Activated T-cell treated with anti-CD3 and anti-CD28 coated beads for 1 hour (primary cell): ENCODE measurements at places on chromosomes 5 and 9.

DNA sequence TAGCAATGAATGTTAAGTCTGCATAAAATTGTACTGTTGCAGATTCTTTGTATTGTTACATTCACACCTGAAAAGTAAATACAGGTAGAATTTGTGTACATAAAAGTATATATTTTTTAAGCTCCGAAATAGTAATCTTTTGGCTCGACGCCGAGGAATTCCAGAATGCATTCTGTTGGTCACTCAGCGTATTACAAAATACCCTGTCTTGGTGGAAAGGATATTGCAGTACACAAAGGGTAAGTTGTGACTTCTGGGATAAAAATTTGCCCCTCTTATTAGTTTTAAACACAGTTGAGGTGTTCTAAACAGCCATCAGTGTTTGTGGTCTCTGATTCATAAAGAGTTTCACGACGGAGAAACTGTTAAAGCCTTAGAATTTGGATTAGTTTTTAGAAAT, 257.6 kb downstream of the ARHGEF28 start:
- DNase-seq: no peak

GRCh38 chr5:142925795-142926194, 155.6 kb downstream of the ARHGAP26 start:
- no peak for DNase-seq

- no peak for DNase-seq
These were observed 82.3 kb downstream of the PTCD2 start for GRCh38 chr5:72402381-72402890.

- DNase-seq: no peak
These were observed 59.4 kb downstream of the SIL1 start for GRCh38 chr5:139138809-139139208.

DNA sequence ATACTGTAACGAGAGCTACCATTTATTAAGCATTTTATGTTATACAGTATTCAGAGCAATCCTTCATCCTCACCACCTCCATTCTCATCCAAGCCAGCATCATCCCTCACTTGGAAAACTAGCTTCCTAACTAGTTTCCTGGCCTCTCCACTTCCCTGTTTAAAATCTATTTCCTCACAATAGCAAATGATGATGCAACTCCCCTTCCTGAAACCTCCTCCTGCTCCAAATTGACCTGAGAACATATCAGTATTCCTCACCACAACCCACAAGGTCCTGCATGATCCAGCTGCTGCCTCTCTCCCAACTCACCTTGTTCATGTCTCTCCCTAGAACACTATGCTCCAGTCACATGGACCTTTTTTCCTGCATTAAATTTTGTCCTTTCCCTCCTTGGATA, 4.3 kb upstream of the SLC36A2 start:
- no peak for DNase-seq

GRCh38 chr5:114192108-114192507, 169.8 kb upstream of the KCNN2 start:
- no peak for DNase-seq

- DNase-seq: no peak
These were observed 116.0 kb downstream of the KCNN2 start for GRCh38 chr5:114477816-114478334.

- no peak for DNase-seq
These were observed 15.8 kb downstream of the ADAMTS13 start for GRCh38 chr9:133437753-133438531.

GRCh38 chr5:94440015-94440414, 178.4 kb downstream of the KIAA0825 start:
- no peak for DNase-seq

GRCh38 chr9:119788921-119789320, 419.7 kb upstream of the BRINP1 start:
- DNase-seq: no peak

- no peak for DNase-seq
These were observed 248.9 kb downstream of the ADGRV1 start for GRCh38 chr5:90807496-90807895.

DNA sequence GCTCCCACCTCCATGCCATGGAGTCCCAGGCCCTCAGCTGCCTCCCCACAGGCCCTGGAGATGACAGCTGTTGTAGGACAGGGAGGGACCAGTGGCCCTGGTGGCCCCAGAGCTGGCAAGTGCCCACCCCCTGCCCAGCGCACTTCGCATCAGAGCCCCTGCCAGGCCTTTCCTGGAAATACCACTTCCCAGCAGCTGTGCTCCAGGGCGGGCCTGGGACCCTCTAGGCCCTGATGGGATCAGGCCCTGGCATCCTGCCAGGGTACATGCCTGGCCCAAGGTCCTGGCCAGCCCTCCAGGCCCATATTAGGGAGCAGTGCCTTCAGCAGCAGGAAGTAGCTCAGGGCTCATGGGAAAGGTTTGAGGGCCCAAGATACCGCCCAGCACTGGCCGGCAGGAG, 2.5 kb downstream of the KCNT1 start:
- DNase-seq: no peak

DNA sequence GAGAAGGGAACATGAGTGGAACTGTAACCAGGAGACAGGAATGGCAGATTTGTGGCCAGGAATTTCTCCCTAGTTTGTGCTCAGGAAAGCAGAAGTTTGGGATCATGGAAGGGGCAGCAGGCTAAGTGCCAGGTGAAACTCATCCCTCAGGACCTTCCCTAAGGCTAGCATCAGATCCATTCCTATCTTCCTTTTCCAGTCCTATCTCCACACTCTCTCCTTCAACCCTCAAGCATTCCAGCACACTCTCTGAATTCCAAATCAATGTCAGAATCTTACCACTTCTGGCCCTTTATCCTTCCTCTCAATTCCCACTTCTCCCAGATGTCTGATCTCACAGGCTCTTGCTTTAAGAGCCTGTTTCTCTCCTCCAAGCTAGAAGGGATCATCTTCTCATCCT, 53.2 kb upstream of the GRIA1 start:
- no peak for DNase-seq

DNA sequence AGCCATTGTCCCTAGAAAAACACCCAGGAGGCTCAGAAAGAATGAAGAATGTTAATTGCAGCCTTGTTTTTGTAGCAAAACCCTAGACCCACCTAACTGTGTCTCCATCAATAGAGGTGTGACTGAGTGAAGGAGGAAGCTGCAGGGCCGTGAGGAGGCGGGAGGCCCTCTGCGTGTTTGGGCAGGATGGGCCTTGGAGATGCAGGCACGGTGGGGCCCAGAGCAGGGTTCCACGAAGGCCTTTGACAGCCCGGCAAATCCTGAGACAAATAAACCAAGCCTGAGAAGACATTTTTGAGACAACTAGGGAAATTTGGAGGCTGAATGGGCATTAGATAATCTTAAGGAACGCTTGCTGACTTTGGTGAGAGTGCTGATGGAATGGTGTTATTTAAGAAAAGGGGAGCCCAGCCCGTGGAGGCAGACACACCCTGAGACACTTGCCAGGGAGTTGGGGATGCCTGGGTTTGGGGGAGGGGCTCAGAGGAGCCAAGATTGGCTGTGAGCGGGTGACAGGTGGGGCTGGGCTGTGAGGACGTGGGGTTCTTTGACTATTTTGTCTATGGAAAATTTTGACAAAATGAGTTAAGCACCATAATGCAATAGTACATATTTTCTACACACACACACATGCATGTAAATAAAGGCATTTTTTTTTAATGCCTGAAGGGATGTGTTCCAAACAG, 48.8 kb downstream of the BARX1 start:
- DNase-seq: no peak

- DNase-seq: no peak
These were observed 524.5 kb upstream of the WWC1 start for GRCh38 chr5:167766957-167767356.

GRCh38 chr5:873328-873727, 19.3 kb downstream of the BRD9 start:
- DNase-seq: no peak

DNA sequence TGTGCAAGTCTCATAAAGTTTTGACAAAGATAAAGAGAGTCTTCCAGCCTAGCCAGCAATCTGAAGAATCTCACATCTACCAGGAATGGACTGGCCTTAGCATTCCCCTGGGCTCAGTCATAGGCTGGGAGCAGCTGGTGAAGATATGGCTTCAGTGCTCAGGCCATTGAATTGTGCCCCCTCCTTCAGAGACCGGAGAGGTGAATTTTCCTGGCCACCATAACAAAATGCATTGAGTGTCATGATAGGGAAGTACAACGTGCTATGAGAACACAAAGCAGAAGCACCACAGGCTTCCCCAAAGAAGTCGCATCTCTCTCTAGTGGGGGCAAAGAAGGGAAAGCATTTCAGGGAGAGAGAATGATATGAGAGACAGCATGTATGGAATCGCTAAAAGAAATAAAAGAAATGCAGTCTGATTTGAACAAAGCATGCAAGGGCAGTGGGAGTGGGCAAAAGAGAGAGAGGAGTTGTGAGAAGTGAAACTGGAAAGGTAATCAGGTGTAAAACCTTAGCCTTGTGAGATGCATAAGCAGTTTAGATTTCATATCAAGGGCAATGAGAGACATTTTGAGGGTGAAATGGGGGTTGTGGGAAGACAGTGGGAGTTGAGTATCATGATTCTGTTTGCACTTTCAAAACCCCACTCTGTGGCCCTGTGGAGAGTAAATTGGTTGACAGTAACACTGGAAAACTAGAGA, 57.1 kb upstream of the NMUR2 start:
- no peak for DNase-seq

GRCh38 chr9:72951520-72952380, 1.1 kb downstream of the ALDH1A1 start:
- no peak for DNase-seq

DNA sequence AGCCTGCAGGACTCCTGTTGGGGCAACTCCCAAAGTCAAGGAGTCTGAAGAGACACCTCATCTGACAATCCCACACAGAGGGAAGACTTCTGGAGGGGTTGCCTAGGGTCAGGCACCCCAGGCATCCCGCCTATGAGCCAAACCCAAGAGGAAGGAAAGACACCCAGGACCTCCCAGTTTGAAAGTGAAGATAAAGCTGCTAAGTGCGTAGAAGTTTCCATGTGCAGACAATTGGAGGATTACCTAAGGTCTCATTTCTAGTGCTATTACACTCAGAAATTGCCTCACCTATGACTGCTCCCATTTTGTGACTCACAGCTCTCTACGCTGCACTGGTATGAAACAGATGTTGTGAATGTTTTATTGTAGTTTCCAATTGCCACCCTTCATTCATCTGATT, 322.9 kb downstream of the SLIT3 start:
- DNase-seq: no peak

DNA sequence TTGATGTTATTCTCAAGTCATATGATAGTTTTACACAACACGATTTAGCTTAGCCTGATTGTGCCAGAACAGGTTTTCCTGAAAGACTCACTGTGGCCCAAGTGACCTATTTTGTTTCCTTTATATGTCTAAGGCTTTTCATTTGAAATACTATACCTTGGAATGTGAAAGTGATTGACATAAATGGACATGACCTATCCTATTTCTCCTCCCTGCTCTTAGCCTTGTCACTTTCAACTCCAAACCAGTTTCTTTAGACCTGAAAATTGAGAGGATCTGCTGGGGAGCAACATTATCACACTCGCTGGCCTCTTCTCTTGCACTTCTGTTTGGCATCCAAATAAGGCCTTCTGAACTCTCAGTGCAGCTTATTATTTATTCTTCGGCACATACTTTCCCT, 496.8 kb downstream of the MAT2B start:
- no peak for DNase-seq

- peak; percentile 37 for DNase-seq
These were observed 70.7 kb upstream of the RNF38 start for GRCh38 chr9:36470643-36471290.

DNA sequence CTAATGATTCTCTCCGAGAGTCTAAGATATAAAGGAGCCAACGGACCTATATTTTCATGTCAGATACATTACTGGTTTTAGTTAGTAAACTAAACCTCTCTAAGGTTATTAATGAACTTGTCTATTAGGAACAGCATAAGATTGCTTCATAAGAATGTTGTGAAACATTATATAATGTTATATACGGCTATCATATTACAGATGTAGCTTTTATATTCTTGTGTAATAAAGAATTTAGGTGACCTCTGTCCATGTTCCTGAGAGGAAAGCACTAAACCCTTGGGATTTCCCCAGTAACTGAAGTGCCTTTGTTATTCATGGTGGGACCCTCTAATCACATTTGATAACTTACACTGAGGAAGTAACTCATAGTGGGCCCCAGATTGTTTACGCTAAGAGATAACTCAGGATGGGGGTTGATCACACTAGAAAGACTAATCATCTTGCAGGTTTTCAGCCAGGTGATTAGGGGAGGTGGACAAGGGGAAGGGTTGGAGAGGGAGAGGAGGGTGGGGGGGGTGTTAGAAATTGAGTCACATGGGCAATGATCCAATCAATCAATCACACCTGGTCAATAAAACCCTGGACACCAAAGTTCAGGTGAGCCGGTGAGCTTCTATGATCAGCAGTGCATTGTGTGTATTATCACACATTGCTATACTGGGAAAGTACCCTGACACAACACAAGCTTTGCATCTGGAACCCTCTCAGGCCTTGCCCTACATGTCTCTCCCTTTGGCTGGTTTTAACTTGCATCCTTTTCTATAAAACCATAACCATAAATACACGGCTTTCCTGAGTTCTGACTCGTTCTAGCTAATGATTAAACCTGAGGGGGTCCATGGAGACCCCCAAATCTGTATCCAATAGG, 25.8 kb downstream of the ECPAS start:
- no peak for DNase-seq

- no peak for DNase-seq
These were observed 65.0 kb upstream of the CTXN3 start for GRCh38 chr5:127583866-127584265.

DNA sequence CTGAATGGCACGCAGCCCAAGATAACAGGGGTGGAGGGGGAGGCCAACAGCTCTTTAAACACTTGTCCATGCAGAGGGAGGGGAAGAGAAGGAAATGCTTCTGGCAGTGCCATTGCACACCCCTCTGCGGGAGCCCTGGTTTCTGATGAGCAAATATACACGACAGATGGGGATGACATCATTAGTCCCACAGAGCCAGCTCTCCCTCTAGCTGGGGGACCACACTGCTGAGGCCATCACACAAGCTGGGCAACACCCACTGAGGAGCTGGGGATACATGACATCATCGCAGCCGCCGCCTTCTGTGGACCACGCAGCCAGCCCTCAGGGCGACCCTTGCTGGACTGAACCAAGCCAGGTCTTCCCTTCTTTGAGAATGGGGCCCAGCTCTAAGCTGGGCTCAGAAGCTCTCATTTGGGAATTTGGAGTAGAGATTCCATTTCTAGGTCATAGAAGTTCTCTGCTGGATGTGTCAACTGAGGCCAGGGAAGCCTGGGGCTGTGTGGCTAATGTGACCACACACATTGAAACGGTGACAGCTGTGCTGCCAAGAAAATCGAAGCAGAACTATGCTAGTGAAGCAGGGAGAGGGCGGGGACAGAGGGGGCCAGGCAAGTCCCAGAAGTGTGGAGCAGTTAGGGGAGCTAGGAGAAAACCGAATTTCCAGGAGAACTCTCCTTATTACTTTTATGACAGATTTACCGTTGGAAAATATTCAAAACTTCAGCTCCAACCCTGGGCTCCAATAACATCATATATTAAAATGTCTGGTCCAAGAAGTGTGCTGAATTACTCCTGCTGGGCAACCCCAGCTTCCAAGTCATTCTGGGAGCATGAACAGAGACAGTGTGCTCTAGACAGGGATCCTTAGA, 79.5 kb downstream of the PRRT1B start:
- no peak for DNase-seq
